Cortex of kidney (tissue), 1 donor: ENCODE measurements at places on chromosomes 7 and 10.

DNA sequence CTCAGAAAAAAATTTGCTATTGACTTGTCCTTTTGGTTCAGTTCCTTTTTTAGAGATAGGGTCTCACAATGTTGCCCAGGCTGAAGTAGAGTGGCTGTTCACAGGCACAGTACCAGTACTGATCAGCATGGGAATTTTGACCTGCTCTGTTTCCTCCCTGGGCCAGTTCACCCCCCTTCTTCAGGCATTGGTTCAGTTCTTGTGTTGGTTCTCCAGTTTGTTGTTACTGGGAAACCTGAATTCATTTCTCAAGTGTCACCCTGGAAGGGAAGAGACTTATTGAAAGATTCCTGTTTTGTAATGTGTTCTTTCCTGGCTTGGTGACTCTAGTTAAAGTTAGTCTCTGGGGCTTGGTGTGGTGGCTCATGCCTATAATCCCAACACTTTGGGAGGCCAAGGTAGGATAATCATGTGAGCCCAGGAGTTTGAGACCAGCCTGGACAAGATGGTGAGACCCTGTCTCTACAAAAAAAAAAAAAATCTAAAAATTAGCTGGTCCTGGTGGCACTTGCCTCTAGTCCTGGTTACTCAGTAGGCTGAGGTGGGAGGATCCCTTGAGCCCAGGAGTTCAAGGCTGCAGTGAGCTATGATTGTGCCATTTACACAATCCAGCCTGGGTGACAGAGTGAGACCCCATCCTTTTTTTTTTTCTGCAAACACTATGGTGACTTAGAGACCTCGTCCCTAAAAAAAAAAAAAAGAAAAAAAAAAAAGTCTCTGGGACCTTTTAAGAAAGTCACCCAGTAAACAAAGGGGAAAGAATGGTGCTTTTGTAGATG is 52.7 kb downstream of the CNNM2 start:
- DNase-seq: no peak

DNA sequence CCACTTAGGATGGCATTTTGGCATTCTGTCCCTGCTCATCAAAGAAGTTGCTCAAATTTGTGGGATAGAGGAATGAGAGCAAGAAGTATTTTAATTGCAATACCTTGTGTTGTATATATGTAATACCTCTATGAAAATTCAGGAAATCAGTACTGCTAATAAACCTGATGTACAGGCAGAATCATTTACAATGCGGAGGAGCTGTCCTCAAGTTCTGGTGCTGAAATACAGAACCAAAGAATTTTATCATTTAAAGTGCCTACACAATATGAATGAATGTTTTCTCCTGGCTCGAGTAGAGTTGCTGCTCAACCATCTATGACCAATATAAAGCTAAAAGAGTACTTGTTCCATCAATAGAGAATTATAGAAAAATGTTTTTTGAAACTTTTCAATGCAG is 305.8 kb downstream of the PLXNA4 start:
- DNase-seq: no peak

DNA sequence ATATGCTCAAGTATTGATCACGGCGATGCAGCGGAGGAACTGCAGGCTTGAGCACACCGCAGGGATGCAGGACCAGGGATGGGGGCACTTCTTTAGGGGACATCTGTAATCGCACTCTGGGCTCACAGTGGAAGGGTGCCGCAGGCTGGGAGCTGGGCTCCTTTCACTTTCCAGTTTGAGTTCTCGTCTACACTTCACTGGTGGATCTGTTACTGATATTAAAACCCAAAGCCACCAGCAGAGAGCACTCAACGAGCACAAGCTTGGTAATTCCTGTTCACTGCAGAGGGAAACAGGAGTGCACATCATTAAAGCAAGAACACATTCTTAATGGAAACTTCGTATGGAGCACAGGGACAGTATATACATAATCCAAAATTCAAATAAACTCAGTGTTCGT is 91.3 kb downstream of the PARD3 start:
- DNase-seq: no peak

- DNase-seq: no peak
These were observed 4.0 kb upstream of the BORCS7 start for GRCh38 chr10:102850025-102850518.

GRCh38 chr10:61248013-61248412 is 205.2 kb downstream of the TMEM26 start:
- DNase-seq: no peak

- no peak for DNase-seq
These were observed 74.3 kb upstream of the ASAH2 start for GRCh38 chr10:50325449-50326171.

DNA sequence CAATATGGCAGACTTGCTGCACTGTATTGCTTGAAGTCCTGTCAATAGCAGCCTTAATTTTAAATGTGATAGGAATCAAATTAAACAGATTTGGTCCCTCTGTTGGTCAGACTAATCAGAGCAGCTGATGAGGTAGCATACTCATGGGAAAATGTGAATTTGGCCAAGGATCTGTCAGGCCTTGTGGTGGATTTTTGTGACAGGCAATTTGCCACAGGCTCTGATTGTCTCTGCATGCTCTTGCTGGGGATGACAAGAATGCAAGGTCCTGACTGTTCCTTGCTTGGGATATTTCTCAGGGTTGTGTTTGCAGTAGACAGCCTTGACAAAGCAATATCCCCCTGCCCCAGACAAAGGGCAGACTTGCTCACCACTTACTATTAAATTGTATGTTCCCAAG is 41.5 kb upstream of the GARS1 start:
- DNase-seq: no peak

DNA sequence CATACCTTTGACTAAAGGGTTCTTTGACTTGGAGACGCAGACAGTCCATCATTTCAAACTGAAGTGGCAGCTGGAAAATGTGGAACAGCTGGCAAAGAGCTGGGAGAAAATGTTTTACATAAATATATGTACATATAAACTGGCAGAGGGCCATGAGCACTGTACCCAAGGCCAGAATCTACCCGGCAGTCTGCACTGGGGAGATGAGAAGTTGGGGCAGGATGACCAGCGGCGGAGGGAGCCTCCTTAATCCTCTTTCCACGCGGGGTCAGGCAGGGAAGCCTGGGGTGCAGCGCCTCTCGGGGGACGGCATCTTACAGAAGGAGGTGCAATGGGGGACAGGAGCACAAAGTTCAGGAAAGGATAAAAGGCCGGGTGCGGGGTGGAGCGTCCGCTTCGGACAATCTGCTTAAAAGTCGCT is 1.3 kb downstream of the GLI3 start:
- no peak for DNase-seq

DNA sequence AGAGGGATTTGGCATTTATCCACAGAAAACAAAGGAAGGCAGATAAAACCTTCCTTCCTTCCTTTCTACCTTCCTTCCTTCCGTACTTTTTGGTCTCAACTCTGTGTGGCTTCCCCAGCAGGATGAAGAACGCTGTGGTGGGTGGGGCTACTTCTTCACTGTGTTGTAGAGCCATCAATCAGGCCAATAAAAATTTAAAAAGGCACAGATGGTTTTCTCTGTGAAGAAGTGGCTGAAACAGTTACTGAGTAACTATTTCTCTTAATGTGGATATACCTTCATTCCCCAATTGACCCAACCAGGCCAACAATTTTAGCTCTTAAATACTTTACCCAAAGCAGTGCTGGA is 75.8 kb downstream of the ZNF92 start:
- DNase-seq: no peak

DNA sequence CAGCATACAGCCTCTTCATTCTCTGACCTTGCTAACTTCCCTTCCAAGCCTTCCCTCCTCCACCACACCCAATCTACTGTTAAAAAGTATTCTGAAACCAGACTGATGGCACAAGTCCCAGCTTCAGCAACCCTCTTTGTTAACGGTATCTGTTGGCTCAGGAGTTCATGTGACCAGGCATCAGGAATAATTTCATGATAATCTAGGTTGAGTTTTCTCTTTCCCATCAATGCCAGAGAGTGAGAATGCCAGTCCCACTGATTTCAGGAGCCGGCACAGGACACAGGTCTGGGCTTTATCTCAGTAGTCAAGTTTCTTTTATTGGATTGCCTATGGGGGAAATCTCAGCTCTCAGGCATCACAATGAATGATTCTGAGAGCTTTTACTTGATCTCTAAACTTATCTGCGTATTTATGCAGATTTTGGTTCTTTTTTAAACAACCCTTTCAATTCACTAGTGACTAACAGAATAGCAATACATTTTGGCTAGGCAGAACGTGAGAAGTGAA is 231.0 kb upstream of the LYZL1 start:
- DNase-seq: no peak

DNA sequence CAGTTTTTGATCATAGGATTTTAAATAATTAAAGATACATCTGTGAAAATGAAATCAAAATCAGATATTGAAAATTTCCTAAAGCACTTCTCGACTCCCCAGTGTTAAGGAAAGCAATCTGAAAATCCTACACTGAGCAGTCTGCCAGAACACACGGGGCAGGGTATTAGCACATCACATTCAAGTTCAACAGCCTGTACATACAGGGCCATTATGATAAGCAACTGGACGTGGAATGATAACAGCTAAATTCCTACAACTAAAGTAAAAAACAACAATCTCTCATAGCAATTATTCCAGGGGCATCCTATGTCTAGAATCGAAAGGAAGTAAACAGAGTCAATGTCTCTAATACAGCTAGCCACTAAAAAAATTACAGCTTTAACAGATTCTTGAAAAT is 31.7 kb downstream of the TRDMT1 start:
- DNase-seq: no peak

GRCh38 chr7:40542982-40543741 is 408.4 kb downstream of the SUGCT start:
- DNase-seq: no peak
